Activated CD4-positive, CD25-positive, alpha-beta regulatory T cell treated with anti-CD3 and anti-CD28 coated beads, Interleukin-2, amount 50 U/mL, for 24 hours (primary cell): ENCODE measurements at places on chromosomes 11 and 22.

- no peak for ATAC-seq
Measured at GRCh38 chr11:2576111-2576510, 123.7 kb downstream of the KCNQ1OT1 start.

DNA sequence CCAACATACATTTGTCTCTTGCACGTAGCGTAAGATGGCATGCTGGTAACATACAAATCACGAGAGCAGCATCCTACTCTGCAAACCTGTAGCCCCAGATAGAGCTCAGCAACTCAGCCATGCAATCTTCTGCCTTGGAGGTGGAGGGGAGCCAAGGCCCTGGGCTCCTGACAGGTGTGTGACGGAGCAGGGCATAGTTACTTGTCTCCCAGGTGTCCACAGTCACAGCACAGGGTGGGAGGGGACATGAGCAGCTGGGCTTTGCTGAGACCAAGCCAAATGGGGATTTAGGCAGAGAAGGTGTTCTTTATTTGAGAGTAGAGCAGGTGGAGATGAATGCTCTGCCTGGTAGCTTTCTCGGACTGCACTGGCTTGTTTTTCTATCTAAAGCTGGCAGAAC, 111.7 kb downstream of the TEAD1 start:
- ATAC-seq: no peak

DNA sequence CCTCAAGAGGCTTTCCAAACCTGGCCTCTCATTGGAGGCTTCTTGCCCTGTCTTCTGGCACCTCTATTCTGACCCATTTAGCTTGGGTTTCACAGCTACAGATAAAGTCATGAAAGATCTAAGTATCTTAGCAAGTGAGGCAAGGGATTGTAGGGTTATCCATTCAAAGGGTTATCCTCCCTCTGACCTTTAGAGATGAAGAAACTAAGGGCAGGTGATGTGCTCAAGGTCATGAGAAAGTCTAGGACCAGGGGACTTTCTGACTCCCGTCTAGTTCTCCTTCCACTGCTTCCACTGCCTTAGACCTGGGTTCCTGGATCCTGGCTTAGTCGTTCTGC, 7.2 kb downstream of the PHOX2A start:
- no peak for ATAC-seq

GRCh38 chr22:33864723-33865130, 55.5 kb downstream of the LARGE1 start:
- ATAC-seq: no peak

- no peak for ATAC-seq
Measured at GRCh38 chr11:134244593-134244992, 8.6 kb downstream of the THYN1 start.

DNA sequence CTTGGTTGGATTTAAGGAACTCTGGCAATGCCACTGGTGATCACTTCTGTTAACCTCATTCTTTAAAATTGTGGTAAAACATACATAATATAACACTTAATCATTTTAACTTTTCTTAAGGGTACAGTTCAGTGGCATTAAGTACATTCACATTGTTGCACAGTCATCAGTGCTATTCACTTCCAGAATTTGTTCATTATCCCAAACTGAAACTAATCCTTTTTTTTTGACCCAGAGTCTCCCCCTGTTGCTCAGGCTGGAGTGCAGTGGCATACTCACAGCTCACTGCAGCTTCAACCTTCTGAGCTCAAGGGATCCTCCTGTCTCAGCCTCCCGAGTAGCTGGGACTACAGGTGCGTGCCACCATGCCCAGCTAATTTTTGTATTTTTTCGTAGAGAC, 10.6 kb downstream of the ELF5 start:
- ATAC-seq: no peak

- no peak for ATAC-seq
Measured at GRCh38 chr11:60916669-60917206, 2.8 kb downstream of the TMEM109 start.

DNA sequence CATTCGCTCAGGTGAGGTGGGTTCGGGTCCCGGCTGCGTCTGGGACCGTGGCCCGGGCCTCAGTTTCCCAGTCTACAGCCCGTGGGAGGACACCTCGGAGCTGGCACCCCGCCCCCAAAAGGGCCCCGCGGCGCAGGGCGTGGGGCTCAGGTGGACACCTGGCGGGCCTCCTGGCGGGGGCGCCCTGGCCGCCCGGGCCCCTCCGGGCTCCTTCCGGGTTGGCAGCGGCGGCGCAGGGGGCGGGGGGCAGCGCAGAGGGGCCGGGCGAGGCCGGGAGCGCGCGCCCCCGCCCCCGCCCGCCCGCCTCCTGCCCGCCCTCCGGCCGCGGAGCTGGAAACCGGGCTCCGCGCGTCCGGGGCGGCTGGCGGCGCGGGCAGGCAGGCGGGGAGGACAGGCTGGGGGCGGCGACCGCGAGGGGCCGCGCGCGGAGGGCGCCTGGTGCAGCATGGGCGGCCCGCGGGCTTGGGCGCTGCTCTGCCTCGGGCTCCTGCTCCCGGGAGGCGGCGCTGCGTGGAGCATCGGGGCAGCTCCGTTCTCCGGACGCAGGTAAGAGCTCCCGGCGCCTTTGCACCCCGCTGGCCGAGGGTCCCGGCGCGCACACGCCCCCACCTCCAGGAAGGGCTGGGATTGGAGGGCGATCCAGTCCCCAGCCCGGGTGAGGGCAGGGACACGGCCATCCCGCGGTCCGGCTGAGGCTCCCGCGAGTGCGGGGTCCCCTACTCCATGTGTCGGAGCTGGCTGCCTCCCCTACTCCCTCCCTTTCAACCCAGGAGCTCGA, at the start of gene EMID1:
EMID1 (plus strand) TSS at position 303 of the 778 bp plus-strand sequence; CDS start at position 446, 143 bp downstream.
- ATAC-seq: no peak

DNA sequence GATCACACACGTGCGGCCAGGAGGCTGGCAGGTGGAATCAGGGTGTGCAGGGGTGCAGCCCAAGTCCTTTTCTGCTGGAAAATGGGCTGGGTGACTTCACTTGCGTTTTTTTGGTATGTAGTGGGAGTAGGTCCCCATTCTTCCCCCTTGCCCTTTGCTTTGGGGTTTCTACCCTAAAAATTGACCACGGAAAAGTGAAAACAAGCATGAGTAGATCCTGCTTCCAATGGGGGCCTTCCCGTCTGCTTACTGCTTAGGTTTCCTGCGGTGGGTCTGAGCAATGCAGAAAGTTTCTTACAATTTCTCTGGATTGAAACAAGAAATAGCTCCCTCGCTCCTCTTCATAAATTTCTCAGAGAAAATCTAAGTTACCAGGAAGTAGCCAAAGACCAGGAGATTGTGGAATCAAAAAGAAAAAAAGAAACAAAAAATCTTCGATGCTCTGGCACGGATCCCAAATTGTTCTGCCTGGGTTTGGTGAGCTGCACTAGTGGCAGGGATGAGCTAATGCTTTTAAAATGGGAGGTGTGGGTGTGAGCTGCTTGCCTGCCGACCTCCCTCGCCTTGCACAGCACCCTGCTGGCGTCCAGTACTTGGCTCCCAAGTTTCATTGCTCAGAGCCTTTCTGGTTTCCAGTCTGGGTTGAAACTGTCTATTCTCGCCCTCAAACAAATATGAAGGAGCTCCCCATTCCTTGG, 2.4 kb downstream of the TIMP3 start:
- no peak for ATAC-seq

DNA sequence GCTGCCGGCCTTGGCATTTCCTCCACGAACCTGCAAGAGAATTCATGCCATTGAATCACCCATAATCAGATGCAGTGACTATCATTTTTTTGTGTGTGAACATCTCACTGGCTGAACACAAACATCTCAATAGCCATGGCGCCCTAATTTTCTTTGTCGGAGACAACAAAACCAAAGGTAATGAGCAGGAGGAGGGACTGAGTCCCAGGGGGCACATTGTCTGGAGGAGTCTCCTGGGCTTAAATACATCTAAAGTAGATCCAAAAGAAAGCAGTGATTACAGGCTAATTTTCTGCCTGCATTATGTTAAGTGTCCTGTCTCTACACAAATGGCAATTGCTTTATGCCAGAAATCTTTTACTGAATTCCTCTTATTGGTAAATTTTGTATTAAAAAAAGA, 113.5 kb downstream of the NTM start:
- no peak for ATAC-seq

GRCh38 chr11:29135504-29135903, 881.3 kb downstream of the KCNA4 start:
- ATAC-seq: no peak

DNA sequence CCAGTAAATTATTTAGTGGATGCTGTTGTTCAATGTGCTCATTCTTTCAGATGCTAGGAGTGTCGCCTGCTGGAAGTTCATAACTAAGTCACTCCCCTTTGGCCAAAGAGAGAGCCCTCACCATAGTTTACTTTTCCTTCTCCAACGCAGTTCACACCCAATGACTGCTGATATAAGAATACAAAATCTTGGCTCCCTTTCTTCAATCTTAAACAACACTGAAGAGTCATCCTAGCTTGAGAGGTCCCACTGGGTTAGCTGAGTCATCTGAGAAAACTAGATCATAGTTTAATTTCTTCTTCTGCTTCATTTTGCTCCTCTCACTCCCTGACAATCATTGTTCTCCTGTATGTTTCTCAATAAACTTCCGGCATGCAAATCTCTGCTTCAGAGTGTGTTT, 5.4 kb upstream of the OR52L1 start:
- ATAC-seq: no peak

- no peak for ATAC-seq
Measured at GRCh38 chr11:128496692-128497060, 90.7 kb downstream of the ETS1 start.

GRCh38 chr11:120632579-120632978, 121.0 kb downstream of the GRIK4 start:
- ATAC-seq: no peak

GRCh38 chr11:64104632-64105031, 61.3 kb downstream of the MACROD1 start:
- ATAC-seq: no peak

- ATAC-seq: no peak
Measured at GRCh38 chr11:106925245-106925644, 93.0 kb downstream of the GUCY1A2 start.

DNA sequence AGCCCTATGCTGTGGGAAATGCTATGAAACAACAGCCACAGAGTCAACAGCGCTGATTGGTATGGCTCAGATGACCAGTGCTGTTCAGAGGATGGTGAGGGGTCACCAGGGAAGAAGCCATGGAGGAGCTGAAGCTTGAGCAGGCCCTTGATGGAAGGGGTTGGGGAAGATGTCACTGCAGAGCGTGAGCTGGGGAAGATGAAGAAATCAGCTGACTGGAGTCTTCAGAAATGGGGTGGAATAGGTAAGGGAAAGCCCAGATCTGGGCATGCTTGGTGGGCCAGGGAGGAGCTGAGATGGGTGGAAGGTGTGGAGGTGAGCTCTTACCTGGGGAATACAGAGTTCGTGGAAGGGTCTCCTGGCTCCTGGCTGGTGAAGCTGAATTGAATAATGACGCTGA, 105.4 kb upstream of the PLET1 start:
- ATAC-seq: no peak

DNA sequence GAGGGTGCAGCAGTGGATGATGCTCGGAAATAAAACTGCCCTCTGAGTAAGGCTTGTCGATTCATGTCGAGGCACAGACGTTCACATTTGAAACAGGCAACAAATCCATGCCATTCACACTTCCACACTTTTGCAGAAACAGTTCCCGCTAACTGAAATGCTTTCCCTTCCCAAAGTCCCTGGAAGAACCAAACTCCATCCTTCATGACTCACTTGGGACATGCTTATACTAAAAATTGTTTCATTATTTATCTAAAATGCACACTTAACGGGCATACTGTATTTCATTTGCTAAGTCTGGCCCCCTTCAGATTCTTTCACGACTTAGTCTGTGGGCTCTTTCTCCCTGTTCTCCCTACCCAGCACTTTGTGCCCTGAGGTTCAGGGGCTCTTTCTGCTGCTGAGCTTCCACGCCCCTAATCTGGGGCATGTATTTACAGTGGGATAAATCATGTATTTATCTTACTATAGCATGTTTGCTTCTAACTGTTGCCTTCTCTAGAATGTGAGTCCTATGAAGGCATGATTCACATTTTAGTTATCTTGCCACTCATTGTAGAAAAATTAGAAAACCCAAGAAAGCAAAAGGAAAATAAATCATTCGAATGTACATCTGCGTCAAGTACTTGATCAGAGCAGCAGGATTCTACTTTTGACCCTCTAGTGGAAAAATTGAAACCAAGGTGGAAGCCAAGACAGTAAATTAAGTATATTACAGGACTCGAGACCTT, 12.5 kb downstream of the SCGB1A1 start:
- ATAC-seq: no peak

DNA sequence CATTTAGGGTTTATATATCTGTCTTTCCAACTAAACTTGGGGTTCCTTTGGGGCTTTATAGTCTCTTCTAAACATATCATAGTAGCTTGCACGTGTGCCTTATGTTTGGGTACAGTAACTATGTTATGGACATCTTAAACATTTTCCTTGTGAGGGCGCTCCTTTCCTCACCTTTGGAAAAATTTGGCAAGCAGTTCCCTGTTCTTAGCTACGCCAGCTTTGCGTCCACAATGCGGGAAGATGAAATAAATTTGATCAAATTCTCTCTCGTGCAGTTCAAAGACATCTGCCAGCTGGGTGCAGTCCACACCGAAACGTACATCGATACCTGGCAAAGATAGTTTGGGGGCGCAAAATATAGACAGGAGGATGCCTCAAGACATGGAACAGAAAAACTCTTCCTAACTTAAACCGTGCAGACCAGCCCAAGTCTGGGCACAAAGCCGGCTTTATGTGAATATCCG, 548 bp downstream of the FDXACB1 start:
- ATAC-seq: no peak

DNA sequence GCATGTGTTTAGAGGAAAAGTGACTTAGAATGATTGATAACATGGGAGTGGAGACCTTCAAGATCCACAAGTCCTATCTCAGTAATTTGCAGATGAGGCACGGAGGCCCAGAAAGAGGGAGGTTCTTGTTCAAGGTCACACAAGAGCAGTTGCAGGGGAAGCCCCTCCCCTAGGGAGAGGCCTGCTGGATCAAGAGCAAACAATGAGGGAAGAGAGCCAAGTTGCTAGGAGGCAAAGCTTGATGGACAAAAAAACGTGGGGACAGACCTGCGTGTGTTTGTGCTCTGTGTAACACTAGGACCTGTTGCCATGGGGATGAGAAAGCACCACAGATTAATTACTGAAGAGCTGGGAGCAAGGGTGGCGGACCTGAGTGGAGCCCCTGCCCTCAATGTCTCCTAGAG, 6.4 kb upstream of the MFRP start:
- ATAC-seq: no peak

GRCh38 chr11:29712616-29713015, 304.2 kb downstream of the KCNA4 start:
- ATAC-seq: no peak

- no peak for ATAC-seq
Measured at GRCh38 chr22:19290400-19291217, 910 bp downstream of the CLTCL1 start.
